ENCODE measurements at places on chromosomes 7 and 10.

DNA sequence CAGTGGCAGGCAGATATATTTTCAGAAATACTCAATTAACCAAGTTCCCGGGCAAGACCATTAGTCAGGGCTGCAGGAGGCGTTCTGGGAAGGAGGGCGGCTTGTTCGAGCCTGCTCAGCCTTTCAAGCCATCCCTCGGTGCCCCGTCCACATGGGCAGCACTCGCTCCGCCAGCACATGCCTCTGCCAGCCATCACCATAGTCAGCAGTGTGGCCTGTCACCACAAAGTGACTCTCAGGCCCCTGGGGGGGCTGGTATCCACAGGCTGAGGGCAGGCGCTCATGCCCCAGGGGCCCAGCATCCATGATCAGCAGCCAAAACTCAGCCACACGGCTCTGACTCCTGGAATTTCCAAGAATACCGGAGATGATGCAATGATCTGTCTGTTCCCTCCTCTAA, 81.9 kb downstream of the CHST15 start:
- no peak for DNase-seq

DNA sequence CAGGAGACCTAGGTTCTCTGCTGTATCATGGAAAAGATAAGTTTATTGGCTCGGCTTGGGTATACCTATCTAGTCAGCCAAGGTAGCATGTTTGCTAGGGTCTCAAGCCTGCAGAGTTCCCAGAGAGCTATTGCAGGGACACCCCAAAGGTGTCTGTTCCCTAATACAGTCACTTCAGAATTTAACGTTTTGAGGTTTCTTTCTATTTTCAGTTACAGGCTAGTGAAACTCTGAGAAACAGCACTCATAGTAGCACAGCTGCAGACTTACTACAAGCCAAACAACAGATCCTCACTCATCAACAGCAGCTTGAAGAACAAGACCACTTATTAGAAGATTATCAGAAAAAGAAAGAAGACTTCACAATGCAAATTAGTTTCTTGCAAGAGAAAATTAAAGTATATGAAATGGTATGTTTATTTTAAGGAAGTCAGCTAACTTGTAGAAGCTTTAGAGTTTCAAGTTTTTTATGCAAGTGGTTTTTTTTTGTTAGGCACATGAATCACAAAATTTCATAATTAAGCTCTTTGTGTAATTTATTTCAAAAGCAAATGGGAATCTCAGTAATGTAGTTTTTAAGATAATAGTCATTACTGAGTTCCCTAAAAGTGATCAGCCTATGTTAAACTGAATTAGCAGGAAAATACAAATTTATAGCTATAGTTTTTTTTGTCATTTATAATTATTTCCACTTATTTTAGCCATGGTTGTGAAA, 54.9 kb downstream of the AKAP9 start:
- no peak for DNase-seq

DNA sequence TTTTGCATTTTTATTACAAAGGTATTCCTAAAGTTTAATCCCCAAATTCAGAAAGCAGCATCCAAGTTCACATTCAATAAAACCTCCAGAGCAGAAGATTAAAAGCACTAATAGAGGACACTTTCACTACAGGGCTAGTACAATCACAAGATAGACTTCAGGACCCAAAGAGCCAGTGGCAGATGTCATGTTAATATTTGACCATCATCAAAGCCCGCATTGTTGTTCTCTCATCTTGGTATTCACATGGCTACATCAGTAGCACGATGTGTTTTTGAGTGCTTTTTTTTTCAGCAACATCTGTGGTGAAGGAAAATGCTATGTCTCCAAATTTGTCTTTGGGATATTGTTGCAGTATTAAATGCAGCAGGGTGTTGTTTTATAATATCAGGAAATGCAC, 134.3 kb downstream of the ARL4A start:
- DNase-seq: no peak

- DNase-seq: no peak
These were observed 486.0 kb upstream of the LRRN3 start for GRCh38 chr7:110604885-110605284.

DNA sequence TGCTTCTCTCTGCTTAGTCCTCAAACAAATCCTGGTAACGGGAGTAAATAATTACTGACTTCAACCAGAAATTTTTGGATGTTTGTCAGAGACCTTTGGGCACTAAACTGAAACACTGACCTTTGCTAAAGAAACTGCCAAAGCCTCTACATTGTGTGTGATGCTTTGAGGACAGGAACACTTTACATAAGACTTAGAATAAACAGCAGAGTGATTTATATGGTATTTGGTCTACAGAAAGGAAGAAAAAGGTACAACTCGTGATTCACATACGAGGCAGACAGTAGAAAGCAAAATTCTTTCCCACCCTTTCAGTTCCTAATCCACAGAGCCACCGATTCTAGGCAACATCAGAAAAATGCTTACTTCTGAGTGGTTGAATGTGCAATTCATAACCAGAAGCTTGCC, 59.8 kb downstream of the SLC16A12 start:
- DNase-seq: no peak

GRCh38 chr7:18727115-18727870, 231.7 kb downstream of the HDAC9 start:
- DNase-seq: no peak

DNA sequence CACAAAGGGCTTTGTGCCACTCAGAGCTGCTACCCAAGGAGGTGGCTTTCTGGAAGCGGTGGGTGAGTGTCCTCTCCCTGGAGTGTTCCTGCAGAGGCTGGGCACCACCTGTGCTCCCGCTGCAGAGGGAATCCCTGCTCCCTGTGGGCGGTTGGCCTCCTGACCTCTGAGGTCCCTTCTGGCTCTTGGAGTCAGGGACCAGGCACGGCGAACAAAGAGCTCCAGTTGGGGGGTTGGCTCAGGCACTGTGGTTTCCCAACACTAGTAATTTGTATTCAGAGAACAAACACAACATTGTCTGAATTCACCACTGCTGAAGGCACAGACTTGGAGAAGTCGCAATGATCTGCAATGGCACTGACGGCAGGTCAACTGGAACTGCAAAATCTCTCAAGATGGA, 328.9 kb downstream of the PRPF18 start:
- DNase-seq: no peak

GRCh38 chr7:35894721-35895120, 93.9 kb downstream of the SEPTIN7 start:
- DNase-seq: no peak

GRCh38 chr10:26454891-26455290, 16.8 kb downstream of the APBB1IP start:
- DNase-seq: no peak

DNA sequence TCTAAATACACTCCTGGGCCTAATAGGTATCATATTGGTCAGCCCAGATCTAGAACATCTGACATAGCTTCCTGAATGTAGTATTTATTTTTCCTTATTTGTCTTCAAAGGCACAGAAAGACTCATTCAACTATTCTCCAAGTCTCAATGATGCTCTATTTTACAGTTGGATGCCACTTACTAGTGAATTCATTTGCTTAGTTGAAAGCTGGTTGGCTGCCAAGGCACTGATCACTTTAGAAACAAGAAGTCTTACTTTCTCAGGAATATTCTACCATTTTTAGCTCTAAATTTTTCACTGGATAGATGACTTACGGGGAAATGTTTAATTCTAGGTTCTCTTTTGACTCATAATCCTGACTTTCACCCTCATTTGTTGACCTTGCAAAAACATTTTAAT, 863.4 kb downstream of the SORCS1 start:
- DNase-seq: no peak

GRCh38 chr7:123557016-123557397, 611 bp downstream of the NDUFA5 start:
- no peak for DNase-seq

DNA sequence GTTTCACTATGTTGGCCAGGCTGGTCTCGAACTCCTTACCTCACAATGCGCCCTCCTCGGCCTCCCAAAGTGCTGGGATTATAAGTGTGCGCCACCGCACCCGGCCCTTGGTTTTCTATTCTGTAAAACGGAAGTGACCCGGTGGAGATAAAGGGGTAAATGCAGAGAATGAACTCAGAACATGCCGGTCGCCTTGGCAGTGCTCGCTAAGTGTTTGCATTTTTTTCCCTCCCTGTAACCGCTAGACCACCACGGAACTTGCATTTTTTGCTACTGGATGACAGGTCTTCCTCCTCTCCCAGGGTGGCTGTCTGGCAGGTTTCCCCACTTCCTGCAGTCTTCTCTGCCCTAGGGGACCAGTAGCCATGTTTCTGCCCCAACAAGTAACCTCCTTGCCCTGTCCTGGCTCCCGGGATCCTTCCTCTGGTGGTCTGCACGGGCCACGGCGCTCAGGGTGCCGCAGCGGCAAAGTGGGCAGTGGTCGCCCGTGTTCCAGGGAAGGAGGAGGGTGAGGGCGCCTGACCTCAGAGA, 18.8 kb upstream of the GNA12 start:
- no peak for DNase-seq

DNA sequence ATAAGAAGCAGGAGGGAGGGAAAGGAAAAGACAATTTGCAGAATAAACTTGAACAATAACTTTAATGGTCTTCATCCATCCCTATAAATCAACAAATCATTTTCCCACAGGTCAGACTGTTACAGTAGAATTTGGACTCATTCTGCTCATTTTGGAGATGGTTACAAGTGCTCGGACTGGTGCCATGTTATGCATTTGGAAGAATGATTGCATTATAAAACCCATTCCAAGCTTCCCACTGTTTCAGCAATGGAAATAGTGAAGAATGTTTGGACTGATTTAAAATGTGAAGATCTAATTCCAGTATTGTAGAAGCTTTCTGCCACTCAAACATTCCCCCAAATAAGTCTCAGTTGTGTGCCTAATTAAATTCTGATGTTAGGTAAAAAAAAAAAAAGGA, 99.7 kb upstream of the ZEB1 start:
- DNase-seq: no peak

- DNase-seq: peak; percentile 19
These were observed 2.8 kb downstream of the FAM180A start for GRCh38 chr7:135745703-135746312.

- no peak for DNase-seq
These were observed 4.0 kb upstream of the PLXNA4 start for GRCh38 chr7:132580277-132580676.

GRCh38 chr7:114976666-114977065, 54.8 kb downstream of the MDFIC start:
- DNase-seq: no peak

GRCh38 chr10:51141010-51141409, 66.7 kb downstream of the PRKG1 start:
- DNase-seq: no peak

DNA sequence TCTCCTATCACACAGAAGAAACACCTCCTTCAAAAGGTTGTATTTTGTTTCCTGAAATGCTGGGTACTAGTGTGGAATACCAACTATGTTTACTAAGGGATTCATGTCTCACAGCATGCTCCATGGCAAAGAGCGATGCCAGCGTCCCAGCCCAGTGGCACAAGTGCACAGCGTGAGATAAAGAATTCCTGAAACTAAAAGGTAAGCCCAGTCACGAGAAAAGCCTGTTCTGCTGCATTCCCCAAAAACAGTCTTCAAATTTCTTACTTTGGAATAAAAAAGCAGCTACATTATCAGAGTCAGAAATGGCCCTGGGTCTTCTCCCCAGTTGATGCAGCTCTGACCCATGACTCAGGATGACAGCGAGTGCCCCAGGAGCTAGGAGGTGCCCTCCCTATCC, 53.1 kb upstream of the DDC start:
- DNase-seq: no peak

DNA sequence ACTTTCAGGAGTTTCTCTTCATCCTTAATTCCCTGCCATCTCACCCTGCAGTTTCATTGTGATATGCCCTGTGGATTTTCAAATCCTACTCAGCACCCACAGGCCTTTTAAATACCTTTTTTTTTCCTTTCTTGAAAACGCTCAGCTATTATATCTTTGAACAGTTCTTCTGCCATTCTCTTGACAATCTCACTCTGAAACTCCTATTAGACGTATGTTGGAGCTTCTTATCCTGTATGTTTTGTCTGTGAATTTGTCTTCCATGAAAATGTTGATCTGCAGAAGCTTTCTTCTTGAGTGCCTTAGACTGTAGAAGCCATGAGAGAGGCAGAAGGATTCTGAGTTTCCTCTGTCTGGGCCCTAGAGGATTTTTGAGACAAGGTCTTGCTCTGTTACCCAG, 18.9 kb upstream of the YAE1 start:
- no peak for DNase-seq

DNA sequence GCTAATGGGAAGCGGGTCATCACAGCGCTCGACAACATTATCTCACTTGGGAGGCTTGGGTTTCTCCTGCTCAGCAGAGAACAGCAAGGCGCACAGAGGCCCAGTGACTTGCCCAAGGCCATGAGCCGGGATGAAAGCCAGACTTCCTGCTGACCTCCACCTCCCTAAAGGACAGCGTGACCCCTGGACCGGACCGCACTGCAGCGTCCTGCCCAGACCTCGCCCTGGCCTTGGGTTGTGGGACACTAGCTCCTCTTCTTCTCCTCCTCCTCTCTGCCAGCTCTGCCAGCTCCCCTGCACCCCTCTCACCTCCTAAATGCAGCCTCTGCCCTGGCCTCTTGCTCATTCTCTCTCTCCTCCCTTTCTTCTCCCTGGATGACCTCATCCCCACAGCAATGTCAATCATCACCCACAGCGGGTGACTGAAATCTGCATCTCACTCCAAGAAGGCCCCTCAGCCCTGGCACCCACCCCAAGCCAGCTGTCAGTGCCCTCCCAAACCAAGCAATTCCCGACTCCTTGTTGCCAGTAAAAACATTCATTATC, 19.4 kb downstream of the SPOCK2 start:
- no peak for DNase-seq

DNA sequence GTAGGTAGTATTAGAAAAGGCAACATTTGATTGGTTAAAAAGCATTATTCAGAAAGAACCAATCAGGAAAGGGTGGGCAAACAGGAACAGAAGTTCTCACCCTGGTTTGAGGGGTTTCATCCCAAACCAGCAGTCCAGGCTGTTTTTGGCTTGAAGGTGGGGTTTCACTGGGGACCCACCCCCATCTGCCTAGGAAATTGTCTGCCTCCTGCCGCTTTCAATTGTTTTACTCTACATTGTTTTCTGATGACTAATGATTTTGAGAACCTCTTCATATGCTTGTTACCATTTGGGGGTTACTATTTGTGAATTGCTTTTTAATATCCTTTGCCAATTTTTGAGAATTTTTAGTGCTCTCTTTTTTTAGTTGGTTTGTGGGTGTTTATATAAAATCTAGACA, 3.3 kb upstream of the PCBD1 start:
- no peak for DNase-seq

DNA sequence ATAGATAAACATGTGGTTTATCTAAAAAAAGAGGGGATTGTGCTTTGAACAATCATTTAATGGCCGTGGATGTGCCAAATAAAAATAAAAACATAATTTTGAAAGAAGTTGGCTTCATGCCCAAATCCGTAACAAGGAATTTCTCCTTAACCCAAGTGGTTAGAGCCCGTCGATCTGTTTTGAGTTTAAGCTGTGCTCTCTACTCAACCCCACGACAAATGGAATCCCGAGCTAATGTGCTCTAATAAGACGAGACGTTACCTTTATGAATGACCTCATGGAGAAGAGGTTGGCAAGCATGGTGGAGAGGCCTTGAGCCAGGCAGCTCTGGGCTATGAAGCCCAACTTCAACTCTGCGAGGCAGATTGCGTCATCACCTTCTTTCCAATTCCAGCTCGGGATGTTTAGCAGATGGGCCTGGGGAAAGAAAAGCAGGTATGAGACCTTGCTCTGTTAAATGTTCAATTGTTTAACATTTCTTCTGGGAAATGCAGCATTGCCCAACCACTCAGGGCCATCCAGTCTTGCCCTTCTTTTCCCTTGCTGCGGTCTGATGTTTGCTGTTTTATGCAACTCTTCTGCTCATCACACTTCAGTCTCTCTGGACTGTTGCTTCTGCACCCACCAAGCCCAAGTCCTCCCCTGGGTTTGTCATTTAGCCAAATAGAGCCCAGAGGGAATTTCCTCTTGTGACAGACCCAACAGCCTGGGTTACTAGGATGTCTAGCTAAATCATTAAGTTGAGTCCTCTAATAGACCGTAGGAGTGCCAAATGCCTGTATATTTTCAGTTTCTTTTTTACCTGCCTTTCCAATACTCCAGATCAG, 564.6 kb downstream of the KCNMA1 start:
- DNase-seq: no peak
